Adipocyte (in vitro differentiated cells): ENCODE measurements at places on chromosomes 2 and 18.

DNA sequence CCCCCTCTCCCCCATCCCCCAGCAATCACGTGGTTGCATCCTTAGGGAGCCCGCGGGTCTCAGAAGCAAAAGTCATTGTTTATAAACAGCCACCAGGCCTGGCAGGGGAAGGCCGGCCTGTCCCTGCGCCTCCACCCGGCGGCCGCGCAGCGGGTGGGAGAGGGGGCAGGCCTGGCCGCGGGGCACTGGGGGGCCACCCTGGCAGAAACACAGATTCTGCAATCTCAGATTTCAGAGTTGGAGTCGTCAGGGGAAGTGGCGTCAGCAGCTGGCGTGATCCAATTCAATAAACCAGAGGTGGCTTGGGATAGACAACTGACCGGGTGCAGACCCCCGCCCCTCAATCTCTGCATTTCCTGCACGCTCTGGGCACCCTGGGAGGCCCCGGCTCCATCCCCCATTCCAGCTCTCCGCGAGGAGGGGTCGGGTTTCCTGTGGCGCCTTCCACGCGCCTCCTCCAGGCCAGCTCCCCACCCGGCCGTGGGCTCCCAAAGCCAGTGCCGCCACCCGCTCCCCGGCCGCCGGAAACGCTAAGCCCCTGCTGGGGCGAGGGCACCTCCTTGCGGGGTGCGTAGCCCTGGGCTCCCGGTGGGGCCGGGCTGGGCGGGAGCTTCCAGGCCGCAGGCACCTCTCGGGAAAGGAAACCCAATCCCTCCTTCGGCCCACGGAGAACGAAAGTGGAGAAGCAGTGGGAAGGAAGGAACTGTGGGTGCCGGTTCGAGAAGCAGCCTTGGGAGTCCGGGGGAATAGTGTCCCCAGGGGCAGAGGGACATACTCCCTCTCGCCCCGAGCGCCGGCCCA, 1.1 kb downstream of the BIN1 start:
- DNase-seq: peak; percentile 77

DNA sequence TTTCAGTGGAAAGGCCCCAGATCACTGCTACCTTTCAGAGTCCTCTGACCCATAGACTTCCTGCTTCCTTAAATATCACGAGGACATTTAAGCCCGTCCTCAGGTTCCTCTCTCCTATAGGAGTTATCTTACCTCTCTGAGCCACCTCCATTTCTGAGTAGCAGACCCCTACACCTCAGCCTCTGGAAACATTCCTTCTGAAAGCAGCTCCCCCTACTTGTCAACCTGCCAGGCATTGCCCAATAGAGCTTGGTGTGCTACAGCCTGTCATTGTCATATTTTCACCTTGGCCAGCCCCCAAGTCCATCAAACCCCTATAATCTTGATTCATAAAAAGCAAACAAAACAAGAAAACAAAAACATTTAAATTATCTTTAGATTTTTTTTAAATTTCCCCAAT, 717.9 kb upstream of the SLC8A1 start:
- DNase-seq: no peak

DNA sequence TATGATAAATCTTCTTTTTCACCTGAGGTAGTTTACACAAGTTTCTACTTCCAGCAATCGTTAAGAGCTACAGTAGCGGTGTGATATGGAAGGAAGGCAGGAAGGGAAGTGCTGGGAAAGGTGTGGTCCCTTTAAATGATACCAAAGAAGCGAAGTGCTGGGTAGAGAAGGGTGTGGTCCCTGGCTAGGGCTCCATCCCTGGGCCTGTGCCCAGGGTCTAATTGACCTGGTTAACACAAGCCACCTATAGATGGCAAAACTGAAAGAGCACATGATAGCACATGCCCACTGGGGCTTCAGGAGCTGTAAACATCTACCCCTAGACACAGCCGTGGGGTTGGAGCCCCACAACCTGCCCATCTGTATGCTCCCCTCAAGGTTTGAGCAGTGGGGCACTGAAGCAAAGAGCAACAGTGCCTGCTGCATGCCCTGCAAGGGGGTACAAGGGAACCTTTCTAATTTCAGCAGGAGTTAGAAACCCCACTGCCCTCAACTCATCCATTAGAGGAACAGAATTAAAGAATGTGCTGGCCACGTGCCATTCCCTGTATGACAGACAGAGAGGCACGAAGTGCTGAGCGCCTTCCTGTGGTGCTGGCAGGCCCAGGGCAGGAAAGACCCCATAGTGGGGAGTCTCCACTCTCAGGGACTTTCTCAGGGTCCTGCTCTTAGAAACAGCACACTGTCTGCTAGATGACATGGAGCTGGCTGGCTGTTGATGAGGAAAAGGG, 153.1 kb upstream of the LMAN1 start:
- DNase-seq: no peak

GRCh38 chr2:46157072-46157965, 139.9 kb upstream of the EPAS1 start:
- no peak for DNase-seq

DNA sequence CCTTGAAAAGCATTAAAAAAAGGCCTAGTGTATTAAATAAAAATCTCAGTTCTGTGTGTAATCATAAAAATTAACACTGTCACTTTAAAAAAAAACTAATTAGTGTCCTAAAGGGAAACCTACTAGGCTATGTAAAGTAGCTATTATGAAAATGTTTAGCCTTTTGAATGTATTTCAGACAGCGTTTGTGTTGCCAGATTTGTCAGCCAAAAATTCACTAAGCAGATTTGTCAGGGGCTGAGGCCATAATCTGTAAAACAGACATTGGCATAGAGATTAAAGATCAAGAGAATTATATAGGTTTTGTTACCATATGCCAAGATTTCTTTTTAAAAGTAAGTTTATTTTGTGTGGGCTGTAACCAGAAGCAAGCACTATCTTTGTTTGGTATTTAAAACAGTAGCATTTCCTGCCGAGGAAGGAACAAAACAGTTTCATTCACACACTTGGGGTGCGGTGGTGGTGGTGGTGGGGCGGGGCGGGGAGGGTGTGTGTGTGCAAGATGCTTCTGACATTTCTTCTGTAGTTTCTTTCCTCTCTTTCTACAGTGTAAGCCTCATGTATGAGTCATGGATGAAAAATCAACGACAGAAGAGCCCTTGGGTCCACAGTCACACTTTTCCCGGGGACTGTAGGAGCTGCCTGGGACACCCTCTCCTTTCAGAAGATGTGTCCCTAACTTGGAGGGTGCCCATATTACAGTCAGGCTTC, 328.5 kb upstream of the FANCL start:
- peak; percentile 13 for DNase-seq

GRCh38 chr2:109243526-109244303, 114.7 kb downstream of the SH3RF3 start:
- DNase-seq: no peak

- DNase-seq: no peak
Measured at GRCh38 chr2:200352636-200353035, 46.1 kb downstream of the SPATS2L start.

DNA sequence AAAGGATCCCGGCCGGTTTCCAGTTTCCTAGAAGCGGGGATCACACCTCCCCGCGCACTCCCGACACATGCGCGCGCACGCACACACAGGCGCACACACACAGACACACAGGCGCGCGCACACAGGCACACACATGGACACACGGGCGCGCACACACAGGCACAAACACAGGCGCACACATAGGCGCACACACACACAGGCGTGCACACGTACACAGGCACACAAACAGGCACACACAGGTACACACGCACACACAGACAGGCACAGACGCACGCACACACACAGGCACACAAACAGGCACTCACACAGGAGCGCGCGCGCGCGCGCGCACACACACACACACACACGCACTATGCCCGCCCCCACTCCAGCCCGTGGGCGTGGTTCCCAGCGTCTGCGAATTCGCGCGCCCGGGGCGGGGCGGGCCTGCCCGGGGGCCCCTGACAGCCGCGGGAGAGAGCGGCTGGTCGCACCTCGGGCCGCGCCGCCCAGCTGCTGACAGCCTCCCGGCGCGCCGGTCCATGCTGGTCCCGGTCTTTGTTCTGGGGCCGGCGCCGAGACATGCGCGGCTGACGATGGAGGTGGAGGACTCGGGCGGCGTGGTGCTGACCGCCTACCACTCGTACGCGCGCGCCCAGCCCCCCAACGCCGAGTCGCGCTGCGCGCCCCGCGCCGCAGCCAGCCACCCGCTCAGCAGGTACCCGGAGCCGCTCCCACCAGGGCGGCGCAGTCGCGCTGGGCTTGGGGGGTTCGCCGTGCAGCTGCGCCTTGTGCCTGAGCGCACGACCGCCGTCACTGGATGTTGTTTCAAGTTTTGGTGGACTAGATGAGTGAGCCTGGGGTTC, at the start of gene ARHGAP28:
TSS of gene ARHGAP28 (plus strand) at position 470 of the 845 bp plus-strand sequence. CDS start at position 576, 106 bp downstream.
- DNase-seq: peak; percentile 89

GRCh38 chr2:9757501-9758264, 85.6 kb upstream of the TAF1B start:
- DNase-seq: peak; percentile 46

- no peak for DNase-seq
Measured at GRCh38 chr2:170237572-170238120, 59.7 kb downstream of the MYO3B start.

- peak; percentile 65 for DNase-seq
Measured at GRCh38 chr2:56167616-56168562, 15.9 kb upstream of the CCDC85A start.

DNA sequence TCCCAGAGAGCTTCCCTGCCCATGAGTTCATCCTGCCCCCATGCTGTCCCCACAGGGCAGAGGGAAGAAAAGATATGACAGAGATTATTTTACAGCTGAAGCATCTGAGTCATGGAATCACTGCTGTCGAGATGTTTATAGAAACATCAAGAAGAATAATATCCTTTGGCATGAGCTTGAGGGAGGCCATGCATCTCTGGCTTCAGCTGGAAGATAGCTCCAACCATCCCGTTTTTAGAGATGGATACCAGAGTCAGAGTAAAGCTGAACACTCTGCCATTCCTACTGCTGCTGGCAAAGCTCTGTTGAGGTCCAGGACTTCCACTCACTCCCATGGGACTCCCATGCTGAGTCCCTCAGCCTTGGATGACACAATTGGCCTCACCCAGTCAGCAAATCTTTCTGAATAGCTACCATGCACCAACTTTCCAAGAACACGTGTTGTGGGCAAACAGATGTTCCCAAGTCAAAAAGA, 167.8 kb downstream of the TTC32 start:
- DNase-seq: peak; percentile 59

GRCh38 chr2:227759411-227760118, 13.9 kb downstream of the SCYGR8 start:
- DNase-seq: peak; percentile 24

DNA sequence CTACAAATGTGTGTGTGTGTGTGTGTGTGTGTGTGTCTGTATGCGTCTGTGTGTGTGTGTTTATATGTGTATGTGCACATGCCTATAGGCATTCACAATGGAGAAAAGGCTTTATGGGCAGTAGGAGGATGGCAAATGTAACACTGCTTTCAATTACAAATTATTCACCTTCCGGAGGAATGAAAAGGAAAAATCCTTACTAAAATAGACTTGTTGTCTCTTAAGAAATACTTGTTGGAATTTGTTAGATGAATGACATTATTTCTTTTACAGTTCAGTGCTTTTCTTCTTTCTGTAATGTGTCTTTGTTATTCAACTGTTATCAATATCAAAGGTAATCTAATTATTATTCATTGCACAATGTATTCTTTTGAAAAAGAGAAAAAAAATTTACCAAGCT, 874.3 kb downstream of the ERBB4 start:
- DNase-seq: no peak

DNA sequence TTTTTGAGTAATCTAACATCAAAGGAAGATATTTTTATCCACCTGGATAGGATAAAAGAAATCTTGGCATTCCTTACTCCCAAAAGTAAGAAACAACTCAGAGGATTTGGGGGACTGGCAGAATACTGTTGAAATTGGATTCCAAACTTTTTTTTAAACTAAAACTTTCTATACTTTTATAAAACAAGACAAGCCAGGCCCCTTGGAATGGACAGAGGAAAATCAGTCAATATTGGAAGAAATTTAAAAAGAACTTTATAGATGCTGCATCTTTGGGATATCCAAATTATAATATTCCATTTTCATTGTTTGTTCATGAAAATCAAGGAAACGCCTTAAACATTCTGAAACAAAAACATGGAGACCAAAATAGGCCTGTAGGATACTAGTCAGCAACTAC, 147.6 kb upstream of the PIEZO2 start:
- DNase-seq: no peak

DNA sequence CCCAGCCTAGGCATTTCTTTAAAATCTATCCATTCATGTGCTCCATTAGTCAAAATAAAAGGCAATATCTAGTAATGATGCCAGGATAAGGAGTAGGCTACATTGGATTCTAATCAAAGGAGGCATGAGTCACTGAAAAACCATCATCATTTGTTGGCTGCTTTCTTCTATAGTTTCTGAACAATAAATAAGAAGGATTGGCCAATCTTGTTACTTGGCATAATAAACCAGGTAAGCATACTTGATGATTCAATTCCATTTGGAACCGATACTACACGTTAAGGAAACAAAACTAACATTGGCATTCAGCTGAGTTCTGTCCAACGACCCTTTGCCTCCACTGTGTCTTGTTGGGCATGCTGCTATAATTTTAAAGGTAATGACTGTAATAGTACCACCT, 27.2 kb downstream of the ATP8B1 start:
- no peak for DNase-seq

DNA sequence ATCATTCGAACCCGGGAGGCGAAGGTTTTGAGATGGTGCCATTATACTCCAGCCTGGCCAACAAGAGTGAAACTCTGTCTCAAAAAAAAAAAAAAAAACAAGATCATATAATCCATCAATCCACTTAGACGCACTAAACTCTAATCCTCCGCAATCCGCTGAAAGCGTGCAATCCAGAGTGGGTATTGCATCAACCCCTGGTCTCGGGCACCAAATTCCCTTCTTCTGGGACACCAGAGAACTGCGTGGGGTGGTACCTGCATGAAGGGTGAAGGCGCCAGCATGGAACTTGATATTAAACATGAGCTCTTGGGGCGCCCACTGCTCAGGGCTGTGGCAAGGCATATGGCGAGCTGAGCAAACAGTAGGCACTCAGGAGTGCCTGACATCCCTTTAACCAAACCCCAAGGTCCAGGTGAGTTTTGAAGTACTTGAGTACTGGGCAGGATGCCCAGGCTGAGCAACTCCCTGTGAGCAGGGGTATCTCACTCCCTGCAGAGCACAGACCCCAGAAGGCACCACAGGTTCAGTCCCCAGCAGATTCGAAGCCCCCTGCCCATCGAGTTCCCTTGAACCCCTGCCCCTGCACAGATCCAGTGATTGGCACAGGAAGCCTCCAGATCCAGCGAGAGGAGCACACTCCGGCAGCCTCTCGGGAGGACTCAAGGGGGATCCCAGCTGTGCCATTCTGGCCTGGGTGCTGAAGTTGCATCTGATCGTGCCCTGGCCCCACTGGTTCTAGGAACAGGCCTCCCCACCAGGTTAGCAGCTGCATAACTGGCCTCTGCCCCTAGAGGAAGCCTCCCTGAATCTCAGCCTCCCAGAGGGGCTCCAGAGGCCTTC, 8.0 kb downstream of the ALPI start:
- DNase-seq: no peak

GRCh38 chr18:48670751-48671560, 132.1 kb downstream of the CTIF start:
- DNase-seq: no peak
